Activated B cell treated with CpG ODN at 0.5 μM for 24 hours (primary cell): ENCODE measurements at places on chromosomes 13 and 19. TPM values are rescaled to one million over a fixed set of nuclear protein-coding genes. Genes with fewer than 3 reads are reported as not detected.

DNA sequence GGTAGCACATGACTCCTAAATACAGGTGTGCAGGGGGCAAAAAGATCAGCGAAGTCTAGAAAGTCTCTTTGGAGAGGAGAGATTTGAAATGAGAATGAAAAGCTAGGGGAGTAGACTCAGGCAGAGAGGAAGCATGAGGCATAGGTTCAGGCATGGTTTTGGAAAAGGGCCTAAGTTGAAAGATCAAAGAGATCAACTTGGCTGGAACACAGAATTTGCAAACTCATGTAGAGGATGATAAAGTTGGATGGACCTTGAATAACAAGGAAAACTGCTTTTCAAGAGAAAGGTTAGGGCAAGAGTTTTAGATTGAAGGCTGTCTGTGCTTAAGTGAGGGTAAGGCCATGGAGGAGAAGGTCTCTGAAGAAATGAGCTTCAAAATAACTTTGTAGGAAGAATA lies 47.4 kb upstream of the UBAC2 start:
- no peak for DNase-seq
- no peaks in the 10 kb centered on the region for H3K4me1 ChIP-seq
- peaks cover 4% of the 10 kb centered on the region for H3K27me3 ChIP-seq
- H3K36me3 ChIP-seq = no peaks in the 10 kb centered on the region

DNA sequence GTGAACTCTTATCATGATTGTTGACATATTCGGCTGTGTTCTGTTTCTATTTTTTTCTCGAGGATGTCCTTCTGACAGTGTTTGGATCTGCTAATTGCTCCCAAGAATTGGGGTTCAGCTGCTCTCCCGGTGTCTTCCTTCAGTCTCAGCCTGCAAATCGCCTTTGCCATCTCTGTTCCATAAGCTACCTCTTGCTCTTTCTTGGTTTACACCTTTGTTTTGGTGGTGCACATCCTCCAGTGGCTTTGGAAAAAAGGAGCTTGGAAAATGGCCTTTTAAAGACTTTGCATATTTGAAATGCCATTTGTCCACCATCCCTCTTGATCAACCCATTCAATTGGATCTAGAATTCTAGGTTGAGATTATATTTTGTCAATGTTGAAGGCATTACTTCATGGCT lies 137.2 kb downstream of the URI1 start:
- peaks cover 7% of the 10 kb centered on the region for H3K27me3 ChIP-seq
- H3K4me3 ChIP-seq = no peak overlapping the region
- H3K36me3 ChIP-seq = no peaks in the 10 kb centered on the region
- no peak overlapping the region for H3K27ac ChIP-seq
- no peaks in the 10 kb centered on the region for H3K4me1 ChIP-seq

CEACAM3 gene
- not detected in 2 replicates for total RNA-seq

SIGLEC5 gene
- 0.22 TPM in 1 of 2 replicates, not detected in the other for total RNA-seq

GRCh38 chr13:32737679-32738078 lies 151.4 kb downstream of the PDS5B start:
- no peaks in the 10 kb centered on the region for H3K27me3 ChIP-seq
- H3K27ac ChIP-seq = peak overlapping the region; percentile 78
- no peak for DNase-seq
- peaks cover 19% of the 10 kb centered on the region for H3K4me1 ChIP-seq

GRCh38 chr19:4911314-4911713 lies 2.0 kb downstream of the UHRF1 start:
- no peak for DNase-seq
- H3K4me3 ChIP-seq = peak overlapping the region; percentile 82
- no peaks in the 10 kb centered on the region for H3K36me3 ChIP-seq
- peak overlapping the region; percentile 69 for H3K27ac ChIP-seq
- peaks cover 67% of the 10 kb centered on the region for H3K4me1 ChIP-seq
- H3K27me3 ChIP-seq = no peaks in the 10 kb centered on the region

GRCh38 chr19:46783670-46784069 lies 4.7 kb downstream of the SLC1A5 start:
- peak overlapping the region; percentile 95 for H3K4me3 ChIP-seq
- peaks cover 45% of the 10 kb centered on the region for H3K4me1 ChIP-seq
- DNase-seq = no peak
- H3K36me3 ChIP-seq = peaks cover 61% of the 10 kb centered on the region
- peak overlapping the region; percentile 95 for H3K27ac ChIP-seq

GRCh38 chr19:5339950-5340636 lies 519 bp downstream of the PTPRS start:
- DNase-seq = no peak
- H3K4me1 ChIP-seq = peaks cover 30% of the 10 kb centered on the region
- H3K27me3 ChIP-seq = peaks cover 46% of the 10 kb centered on the region

SULT2A1 gene
- not detected in 2 replicates for total RNA-seq

- H3K36me3 ChIP-seq = peaks cover 14% of the 10 kb centered on the region
- no peak for DNase-seq
- peaks cover 20% of the 10 kb centered on the region for H3K4me1 ChIP-seq
- H3K27me3 ChIP-seq = peaks cover 11% of the 10 kb centered on the region
- no peak overlapping the region for H3K27ac ChIP-seq
Measured at GRCh38 chr19:55454787-55455243, 6.6 kb downstream of the ISOC2 start.

DNA sequence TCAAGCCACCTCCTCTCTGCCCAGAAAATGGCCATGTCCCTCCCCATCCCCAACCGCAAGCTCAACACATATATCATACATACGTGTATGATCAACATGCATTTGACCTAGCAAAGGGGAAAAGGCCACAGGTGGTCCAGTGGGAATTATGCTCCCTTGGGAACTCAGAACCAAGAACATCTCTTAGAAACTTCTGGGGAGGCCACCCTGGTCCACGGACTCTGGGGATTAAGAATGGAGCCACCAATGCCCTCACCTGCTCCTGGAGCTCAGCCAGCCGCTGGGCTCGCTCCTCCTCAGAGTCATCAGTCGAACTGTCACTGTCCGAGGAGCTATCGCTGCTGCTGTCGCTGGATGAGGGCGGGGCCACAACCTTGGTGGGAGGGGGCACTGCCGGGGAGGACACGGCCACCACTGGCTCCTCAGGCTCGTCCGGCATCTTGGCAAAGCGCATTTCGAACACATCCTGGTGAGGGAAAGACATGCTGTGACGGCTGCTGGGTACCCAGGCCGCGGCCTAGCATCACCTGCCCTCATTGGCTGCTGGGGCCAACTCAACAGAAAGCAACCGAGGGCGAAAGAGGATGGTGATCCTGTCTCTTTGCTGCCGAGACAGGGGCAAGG lies 24.6 kb upstream of the EPHX3 start:
- no peaks in the 10 kb centered on the region for H3K27me3 ChIP-seq
- DNase-seq = no peak
- H3K36me3 ChIP-seq = peaks cover 97% of the 10 kb centered on the region

- no peaks in the 10 kb centered on the region for H3K27me3 ChIP-seq
- peaks cover 53% of the 10 kb centered on the region for H3K36me3 ChIP-seq
- H3K4me1 ChIP-seq = no peaks in the 10 kb centered on the region
- DNase-seq = no peak
Measured at GRCh38 chr19:6225232-6225865, 54.4 kb downstream of the MLLT1 start.

METTL21C gene
- not detected in 2 replicates for total RNA-seq

- no peaks in the 10 kb centered on the region for H3K36me3 ChIP-seq
- no peak for DNase-seq
- H3K27me3 ChIP-seq = no peaks in the 10 kb centered on the region
- H3K27ac ChIP-seq = no peak overlapping the region
- no peak overlapping the region for H3K4me3 ChIP-seq
- H3K4me1 ChIP-seq = no peaks in the 10 kb centered on the region
Measured at GRCh38 chr13:110743687-110744086, 30.2 kb downstream of the ING1 start.

- peak overlapping the region; percentile 41 for H3K27ac ChIP-seq
- peaks cover 8% of the 10 kb centered on the region for H3K4me1 ChIP-seq
- no peaks in the 10 kb centered on the region for H3K27me3 ChIP-seq
- H3K4me3 ChIP-seq = peak overlapping the region; percentile 78
- H3K36me3 ChIP-seq = peaks cover 6% of the 10 kb centered on the region
Measured at GRCh38 chr19:7652061-7652641, 15.2 kb downstream of the STXBP2 start.

DNA sequence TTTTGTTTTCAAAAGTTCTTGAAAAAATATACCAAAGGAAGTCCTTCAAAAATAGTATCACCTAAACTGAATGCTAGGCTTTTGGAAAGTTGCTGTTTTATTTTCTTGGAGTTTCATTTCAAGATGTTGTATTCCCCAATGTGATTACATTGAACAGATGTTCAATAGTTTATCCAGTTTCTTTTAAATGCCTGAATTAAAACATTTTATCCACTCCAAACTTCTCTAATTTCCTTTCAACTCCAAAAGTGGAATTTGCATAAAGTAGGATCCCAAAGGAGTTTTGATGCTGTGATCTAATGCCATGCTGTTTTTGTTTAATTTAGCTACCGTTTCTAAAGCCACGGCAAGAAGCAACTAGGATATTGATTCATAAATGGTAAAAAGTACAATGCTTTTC lies 892.5 kb upstream of the SLC10A2 start:
- H3K36me3 ChIP-seq = no peaks in the 10 kb centered on the region
- no peak overlapping the region for H3K4me3 ChIP-seq
- H3K4me1 ChIP-seq = no peaks in the 10 kb centered on the region
- no peaks in the 10 kb centered on the region for H3K27me3 ChIP-seq

- H3K4me1 ChIP-seq = peaks cover 84% of the 10 kb centered on the region
- peaks cover 70% of the 10 kb centered on the region for H3K36me3 ChIP-seq
- H3K27ac ChIP-seq = peak overlapping the region; percentile 14
- no peak overlapping the region for H3K4me3 ChIP-seq
Measured at GRCh38 chr13:45336025-45336800, 4.8 kb downstream of the TPT1 start.

DNA sequence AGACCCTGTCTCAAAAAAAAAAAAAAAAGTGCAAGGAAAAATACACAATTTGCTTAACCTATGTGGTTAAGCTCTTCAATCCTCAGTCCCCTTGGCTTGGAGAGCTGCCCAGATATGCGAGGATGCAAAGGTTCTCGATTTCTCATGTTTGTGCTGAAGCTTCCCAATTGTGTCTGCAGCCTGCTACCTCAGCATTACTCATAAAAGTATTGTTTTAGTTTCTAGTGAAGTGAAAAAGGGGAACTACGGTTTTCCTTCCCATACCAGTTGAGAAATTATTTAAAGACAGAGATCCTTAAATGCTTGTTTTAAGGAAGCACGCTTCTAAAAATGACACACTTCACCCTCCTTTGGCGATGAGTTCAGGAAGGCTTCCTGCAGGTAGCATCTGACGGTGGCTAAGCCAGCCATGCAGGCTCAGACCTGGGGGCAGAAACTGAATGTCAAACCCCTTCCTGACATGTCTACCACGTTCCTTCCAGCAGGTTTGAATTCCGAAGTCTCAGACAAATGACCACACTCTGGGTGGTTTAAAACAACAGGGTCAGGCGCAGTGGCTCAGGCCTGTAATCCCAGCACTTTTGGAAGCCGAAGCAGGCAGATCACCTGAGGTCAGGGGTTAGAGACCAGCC lies 47.9 kb downstream of the RUBCNL start:
- H3K27ac ChIP-seq = peak overlapping the region; percentile 91
- DNase-seq = no peak
- peaks cover 76% of the 10 kb centered on the region for H3K4me1 ChIP-seq
- peaks cover 77% of the 10 kb centered on the region for H3K36me3 ChIP-seq
- no peaks in the 10 kb centered on the region for H3K27me3 ChIP-seq
- H3K4me3 ChIP-seq = peak overlapping the region; percentile 49

DNA sequence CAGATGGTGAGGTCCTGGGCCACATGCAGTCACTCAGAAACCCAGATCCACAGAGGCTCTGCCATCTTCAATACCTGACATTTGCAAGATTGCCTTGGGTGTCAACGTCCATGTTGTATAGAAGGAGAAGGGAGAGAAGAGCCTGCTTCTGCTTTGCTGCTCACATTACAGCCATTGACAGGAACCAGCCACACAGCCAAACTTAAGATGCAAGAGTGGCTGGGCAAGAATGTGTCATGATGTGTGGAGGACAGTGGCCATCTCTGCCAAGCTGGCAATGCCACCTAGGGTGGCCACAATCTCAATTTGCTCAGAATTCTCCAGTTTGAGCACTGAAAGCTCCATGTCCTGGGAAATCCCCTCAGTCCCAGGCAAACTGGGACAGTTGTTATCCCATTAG lies 25.9 kb upstream of the SERPINE3 start:
- no peak for DNase-seq
- H3K27ac ChIP-seq = no peak overlapping the region
- H3K4me1 ChIP-seq = no peaks in the 10 kb centered on the region

GRCh38 chr19:40596608-40597328 lies 4.4 kb upstream of the LTBP4 start:
- no peak for DNase-seq
- H3K27ac ChIP-seq = no peak overlapping the region
- H3K4me1 ChIP-seq = peaks cover 33% of the 10 kb centered on the region
- no peak overlapping the region for H3K4me3 ChIP-seq
- peaks cover 31% of the 10 kb centered on the region for H3K27me3 ChIP-seq
- peaks cover 3% of the 10 kb centered on the region for H3K36me3 ChIP-seq

DNA sequence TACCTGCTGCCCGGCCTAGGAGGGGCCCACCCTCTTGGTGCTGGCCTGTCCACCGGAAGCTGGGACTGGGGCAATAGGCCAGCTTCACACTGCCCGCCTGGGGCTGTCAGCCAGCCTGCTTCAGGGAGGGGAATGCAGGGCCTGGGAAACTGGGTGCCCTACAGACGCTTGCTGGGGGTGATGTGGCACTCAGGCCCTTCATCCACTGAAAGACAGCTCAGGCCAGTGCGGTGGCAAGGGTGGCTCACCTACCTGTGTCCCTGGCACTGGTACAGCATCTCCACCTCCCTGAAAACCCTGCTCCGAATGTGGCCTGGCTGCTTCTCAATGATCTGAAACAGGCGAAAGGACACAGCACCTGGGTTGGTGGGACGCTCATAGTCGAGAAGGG lies 7.8 kb downstream of the MKNK2 start:
- peak overlapping the region; percentile 70 for H3K4me3 ChIP-seq
- DNase-seq = peak; percentile 29

GRCh38 chr13:110197026-110197425 lies 109.9 kb downstream of the COL4A1 start:
- DNase-seq = no peak
- no peak overlapping the region for H3K27ac ChIP-seq
- H3K4me1 ChIP-seq = no peaks in the 10 kb centered on the region
